Activated T-cell treated with anti-CD3 and anti-CD28 coated beads, Interleukin-2, amount 50 U/mL, for 48 hours (primary cell): ENCODE measurements at places on chromosomes 11 and 22.

DNA sequence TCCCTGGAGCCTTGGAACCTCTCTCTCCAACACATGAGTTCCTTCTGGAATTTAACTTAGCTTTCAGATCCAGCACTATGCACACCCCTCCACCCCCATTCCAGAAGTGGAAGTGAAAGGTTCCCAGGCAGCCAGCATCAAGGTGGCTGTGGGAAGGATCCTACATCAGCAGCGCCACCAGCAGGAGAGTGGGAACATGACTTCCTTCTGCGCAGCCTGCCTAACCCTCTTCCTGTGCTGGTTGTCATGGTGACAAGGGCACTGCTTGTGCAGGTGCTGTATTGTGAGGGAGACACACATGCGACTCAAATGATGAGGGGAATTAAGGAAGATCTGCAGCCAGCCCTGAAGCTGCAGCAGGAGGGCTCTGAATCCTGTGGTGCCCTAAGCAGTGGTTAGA lies 904.5 kb upstream of the API5 start:
- DNase-seq: no peak

- peak; percentile 73 for DNase-seq
Measured at GRCh38 chr22:44192098-44192815, 11.5 kb downstream of the PARVG start.

DNA sequence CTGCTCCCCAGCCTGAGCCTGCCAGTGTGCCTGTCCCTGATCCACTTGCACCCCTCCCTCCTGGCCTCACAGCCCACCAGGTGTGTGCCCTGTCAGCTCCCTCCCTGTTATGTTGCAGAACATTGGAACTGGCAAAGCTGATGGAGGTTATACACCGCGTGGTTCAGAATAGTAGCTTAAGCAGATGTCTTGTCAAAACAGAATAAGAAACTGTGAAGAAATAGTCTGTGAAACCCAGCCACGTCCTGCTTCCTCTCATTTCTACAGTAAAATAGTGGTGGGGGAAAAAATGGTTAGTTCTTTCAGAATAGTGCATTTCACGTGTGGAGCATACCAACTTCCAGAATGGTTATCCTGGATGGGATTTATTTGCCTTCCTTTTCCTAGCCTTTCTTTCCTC lies 161.2 kb upstream of the NAV2 start:
- no peak for DNase-seq

- DNase-seq: no peak
Measured at GRCh38 chr11:104858882-104859775, 39.1 kb downstream of the CASP12 start.

DNA sequence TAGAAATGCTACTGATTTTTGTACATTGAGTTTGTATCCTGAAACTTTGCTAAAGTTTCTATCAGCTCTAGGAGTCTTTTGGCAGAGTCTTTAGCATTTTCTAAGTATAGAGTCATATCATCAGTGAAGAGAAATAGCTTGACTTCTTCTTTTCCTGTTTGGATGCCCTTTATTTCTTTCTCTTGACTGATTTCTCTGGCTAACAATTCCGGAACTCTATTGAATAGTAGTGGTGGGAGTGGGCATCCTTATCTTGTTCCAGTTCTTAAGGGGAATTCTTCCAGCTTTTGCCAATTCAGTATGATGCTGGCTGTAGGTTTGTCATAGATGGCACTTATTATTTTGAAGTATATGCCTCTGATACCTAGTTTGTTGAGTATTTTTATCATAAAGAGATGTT lies 197.7 kb downstream of the AASDHPPT start:
- no peak for DNase-seq

DNA sequence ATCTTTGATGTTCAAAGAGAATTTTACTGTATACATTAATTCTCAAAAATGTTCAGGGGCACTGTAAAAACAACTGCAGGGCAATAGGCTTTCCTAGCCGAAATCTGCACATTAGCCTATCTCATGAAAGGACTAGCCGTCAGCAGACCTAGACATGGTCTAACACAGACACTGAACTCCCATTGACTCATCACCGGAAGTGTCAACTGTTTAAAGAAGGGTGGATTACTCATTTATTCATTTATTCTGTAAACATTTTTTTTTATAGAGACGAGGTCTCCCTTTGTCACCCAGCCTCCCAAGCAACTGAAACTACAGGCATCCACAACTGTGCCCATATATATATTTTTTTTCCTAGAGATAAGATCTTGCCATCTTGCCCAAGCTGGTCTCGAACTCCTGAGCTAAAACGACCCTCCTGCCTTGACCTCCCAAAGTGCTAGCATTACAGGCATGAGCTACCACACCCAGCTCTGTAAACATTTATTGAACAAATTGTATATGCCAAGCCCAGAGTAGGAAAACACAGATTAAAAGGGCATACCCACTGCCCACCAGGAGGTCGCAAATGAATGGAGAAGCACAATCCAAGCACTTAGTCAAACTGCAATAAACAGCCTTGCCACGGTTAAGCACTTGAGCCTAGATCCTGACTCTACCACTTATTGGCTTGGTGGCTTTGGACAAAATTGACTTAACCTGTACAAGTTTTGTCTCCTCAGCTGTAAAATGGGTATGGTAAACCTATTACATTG lies 26.6 kb downstream of the RAB30 start:
- no peak for DNase-seq

GRCh38 chr11:67381244-67381972 lies 8.0 kb upstream of the CLCF1 start:
- DNase-seq: no peak

GRCh38 chr11:102935514-102935913 lies 20.0 kb downstream of the MMP13 start:
- DNase-seq: no peak

GRCh38 chr11:101907815-101908214 lies 7.0 kb upstream of the CEP126 start:
- DNase-seq: no peak

DNA sequence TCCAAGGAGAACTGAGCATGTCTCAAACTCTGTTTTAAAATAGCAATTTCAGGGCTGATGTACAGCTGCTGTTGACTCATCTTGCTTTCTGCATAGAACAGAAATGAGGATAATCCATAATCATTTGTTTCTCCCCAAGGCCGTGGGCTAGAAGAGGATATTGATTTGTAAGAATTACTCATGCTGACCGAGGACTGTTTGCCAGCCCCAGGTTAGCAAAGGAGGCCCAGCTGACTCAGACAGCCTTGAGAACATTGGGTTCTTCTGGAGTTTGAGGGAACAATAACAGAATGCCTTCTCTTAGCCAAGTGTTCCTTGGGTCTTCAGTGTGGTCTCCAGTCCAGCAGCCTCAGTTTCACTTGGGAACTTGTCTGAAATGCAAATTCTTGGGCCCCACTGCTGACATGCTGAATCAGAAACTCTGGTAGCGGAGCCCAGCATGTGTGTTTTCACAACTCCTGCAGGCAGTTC lies 92.0 kb downstream of the ZC3H12C start:
- DNase-seq: no peak

DNA sequence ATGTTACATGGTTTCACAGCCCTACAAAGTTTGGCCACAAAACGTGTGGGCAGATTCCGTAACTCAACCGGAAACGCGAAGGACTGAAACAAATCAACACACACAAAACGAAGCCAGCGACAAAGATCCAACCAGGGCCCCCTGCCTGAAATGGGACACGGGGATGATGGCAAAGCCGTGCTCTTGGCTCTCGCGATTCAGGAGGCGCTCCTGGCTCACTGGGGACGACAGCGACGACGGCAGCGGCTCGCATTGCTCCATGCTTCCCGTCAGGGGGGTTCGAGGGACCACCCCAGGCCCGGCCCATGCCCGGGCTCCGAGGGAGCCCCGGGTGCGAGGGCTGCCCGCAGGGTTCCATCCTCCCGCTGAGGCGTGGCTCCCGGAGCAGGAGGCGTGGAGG lies 4786.8 kb upstream of the OR11H1 start:
- no peak for DNase-seq

- no peak for DNase-seq
Measured at GRCh38 chr11:11558396-11558795, 63.4 kb downstream of the GALNT18 start.

DNA sequence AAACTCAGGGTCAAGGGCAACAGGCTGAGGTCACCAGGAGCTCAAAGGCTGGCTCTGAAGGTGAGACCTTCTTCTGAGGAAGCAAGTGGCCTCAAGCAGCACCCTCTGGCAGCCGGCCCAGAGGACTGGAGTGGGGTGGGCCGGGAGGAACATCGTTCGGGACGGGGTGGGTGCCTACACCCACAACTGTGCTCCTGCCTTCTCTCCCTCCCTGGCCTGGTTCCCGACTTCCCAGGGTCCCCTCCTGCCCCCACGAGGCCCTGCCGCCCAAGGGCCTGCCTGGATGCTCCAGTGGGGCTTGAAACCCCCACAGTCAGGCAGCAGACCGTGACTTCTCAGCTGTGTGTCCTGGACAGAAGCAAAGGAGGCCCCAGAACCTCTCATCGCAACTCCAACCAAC lies 195.7 kb downstream of the IGLL1 start:
- no peak for DNase-seq

GRCh38 chr11:68819362-68819761 lies 22.4 kb downstream of the CPT1A start:
- no peak for DNase-seq

GRCh38 chr11:59849129-59849528 lies 3.8 kb upstream of the CBLIF start:
- no peak for DNase-seq

DNA sequence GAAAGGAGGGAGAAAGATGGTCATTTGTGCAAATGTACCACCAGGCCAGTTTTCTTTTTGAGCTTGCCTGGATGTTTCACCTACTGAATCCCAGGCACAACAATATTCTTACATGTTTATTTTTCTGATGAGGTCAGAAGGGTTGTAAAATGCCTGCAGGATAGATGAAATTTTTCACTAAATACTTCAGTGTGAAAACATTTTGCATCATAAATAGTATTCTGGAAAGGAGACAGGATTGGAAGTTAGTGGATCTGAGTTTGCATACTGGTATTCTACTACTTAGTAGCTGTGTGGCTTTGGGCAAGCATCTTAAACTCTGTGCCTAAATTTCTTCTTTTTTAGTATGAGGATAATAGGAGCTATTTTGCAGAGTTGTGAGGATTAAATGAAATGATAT lies 24.8 kb downstream of the RNF169 start:
- no peak for DNase-seq

- no peak for DNase-seq
Measured at GRCh38 chr11:39772525-39773137, 1686.8 kb downstream of the LRRC4C start.

GRCh38 chr11:116984186-116984585 lies 114.0 kb downstream of the SIK3 start:
- no peak for DNase-seq

DNA sequence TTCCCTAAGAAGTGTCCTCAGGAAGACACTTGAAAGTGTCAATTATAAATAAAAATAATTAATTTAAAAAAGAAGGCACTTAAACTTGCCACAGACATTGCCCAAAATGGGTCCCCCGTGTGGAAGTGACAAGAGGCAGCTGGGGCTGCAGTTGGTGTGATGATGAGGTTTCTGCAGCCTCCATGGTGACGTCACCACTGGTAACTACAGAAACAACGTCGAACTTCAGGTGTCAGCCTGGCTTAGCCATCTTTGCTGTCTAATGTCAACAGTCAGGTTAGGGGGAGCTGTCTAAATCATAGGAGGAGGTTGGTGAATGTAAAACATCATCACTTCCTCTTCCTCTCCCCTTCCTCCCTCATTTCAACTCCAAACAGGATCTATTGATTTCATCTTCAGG lies 328.6 kb downstream of the MN1 start:
- no peak for DNase-seq

GRCh38 chr11:92859156-92859690 lies 110.2 kb upstream of the MTNR1B start:
- no peak for DNase-seq

GRCh38 chr11:112822478-112823274 lies 138.5 kb upstream of the NCAM1 start:
- DNase-seq: no peak

DNA sequence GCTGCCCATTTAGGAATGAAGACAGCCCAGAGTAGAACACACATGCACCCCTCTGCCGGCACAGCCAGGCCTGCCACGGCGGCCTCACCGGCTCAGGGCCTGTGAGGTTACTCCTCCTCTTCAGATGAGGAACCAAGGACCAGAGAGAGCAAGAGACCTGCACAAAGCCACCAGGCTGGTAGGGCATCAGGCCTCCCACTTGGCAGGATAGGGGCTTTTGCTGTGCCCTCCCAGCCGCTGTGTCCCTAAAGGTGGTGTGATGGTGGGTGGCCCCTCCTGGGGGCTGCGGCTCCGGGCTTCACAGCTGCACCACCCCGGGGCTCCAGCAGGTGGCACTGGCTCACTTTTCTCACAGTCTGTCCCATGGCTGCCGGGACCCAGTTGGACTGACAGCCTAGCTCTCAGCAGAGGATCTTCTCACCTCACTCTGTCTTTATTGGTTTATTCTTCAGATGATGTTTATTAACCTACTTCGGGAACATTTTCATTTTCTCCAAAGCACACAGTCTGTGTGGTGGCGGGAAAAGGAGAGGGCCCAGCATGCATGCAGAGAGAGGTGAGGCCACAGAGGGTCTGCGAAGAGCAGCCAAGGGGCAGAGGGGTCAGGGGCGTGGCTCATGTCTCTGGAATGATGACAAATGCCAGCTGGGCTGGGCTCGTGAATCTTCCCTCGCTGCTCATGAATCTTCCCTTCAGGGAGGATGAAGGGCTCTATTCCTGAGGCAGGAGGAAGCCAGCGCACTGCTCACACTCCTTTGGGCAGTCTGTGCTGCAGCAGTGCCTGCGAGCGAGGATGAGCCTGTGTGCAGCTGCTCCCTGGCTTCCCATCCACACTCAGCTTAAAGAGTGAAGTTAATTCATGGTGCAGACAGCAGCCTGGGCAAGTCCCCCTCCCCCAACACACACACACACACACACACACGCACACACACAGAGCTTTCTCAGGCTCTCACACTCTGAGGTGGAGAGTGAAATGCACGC lies 101.1 kb upstream of the PITPNB start:
- peak; percentile 82 for DNase-seq
